ENCODE measurements at places on chromosomes 5 and 9.

GRCh38 chr9:119322184-119322583, 47.1 kb downstream of the BRINP1 start:
- H3K27me3 ChIP-seq = no peaks in the 10 kb centered on the region
- H3K4me3 ChIP-seq = no peak overlapping the region
- H3K36me3 ChIP-seq = no peaks in the 10 kb centered on the region
- no peak for DNase-seq
- no peak overlapping the region for H3K27ac ChIP-seq

- H3K27ac ChIP-seq = no peak overlapping the region
- H3K4me1 ChIP-seq = no peaks in the 10 kb centered on the region
- peaks cover 20% of the 10 kb centered on the region for H3K36me3 ChIP-seq
- no peak overlapping the region for H3K4me3 ChIP-seq
- no peak for DNase-seq
- H3K27me3 ChIP-seq = no peaks in the 10 kb centered on the region
Observed at GRCh38 chr5:78561261-78561660, 87.3 kb downstream of the LHFPL2 start.

DNA sequence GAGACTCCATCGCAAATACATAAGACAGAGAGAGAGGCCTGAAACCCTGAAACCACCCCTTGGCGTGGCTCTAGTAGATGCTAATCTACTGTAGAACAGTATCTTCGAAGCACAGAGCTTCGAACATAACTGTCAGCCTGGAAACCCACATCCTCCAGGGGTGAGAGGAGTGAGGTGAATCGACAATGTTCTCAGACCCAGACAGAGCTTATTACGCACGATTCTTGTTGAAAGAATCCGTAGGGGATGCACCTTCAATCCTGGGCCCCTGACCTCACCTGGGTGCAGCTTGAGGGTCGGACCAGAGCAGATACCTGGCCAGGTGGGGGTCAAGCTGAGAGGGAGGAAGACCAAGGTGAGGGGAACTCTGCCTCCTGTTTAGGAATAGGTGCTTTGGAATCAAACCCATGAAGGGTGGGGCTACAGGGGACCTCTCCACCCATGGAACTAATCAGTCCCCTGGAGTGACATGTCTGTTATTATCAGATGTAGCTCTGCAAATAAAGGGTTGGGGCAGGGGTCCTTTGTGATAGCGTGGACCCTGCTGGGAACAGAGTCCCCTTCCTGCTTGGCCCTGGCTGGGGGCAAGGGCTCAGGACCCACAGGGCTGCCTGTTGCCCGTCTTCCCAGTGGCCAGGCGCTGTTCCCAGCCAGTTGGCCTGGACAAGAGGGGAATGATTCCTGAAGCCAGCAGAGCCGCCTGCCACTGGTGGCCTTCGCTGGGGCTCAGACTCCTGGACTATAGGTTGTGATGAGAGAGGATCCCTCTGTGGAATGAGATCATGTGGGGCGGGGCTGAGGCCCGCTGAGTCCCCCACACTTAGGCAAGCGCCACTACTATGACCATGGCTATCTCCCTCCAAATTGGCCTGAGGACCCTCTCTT, 41.2 kb downstream of the DBH start:
- H3K27ac ChIP-seq = peak overlapping the region; percentile 74
- DNase-seq = peak; percentile 65

DNA sequence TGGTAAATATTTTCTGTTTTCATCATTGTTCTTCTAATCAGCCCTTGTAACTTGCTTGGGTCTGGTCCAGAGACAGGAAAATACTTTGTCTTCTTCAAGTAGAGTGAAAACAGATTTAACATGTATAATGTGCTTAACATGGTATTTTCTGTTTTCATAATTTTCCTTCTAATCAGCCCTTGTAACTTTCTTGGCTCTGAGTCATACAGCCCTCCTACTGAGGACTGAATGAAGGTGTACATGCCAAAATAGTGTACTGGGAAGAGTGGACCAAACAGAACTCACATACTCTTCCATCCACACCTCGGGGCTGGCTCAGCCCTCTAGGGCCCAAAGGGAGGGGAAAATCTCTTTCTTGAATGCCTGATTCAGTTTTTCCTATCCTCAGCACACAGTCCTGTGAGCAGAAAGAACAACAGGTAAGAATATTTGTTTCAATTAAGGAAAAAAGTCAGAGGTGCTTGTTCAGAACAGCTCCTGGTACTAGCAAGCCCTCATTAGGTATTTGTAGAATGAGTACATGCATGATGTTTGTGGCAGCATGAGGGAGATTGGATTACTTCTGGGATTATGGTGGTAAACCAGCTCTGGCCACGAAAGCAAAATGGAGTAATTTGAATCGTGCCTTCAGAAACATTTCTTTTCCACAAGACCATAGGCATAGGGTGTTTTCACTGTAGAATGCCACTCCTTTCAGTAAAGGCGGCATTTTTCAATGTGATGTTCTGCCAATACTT, 24.2 kb upstream of the MACIR start:
- no peak for DNase-seq
- no peak overlapping the region for H3K4me3 ChIP-seq
- no peaks in the 10 kb centered on the region for H3K27me3 ChIP-seq
- H3K27ac ChIP-seq = no peak overlapping the region
- H3K4me1 ChIP-seq = peaks cover 11% of the 10 kb centered on the region

DNA sequence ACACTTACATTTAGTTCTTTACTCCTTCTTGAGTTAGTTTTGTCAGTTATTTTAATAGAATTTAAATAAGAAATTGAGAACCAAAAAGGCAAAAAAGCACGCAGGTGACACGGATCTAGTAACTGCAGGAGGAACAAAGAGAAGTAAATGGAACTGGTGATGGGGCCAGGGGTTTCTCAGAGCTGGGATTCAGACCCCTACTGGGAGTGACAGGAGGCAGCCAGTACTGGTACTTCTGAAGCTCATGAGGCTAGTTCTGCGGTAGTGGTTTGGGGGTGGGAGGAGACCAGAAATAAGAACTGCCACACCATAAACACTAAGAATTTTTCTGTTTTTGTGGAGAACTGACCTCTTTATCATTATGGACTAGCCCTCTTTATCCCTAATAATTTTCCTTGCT, 48.2 kb downstream of the OXCT1 start:
- no peak overlapping the region for H3K27ac ChIP-seq
- no peaks in the 10 kb centered on the region for H3K27me3 ChIP-seq
- DNase-seq = no peak
- peaks cover 2% of the 10 kb centered on the region for H3K36me3 ChIP-seq

DNA sequence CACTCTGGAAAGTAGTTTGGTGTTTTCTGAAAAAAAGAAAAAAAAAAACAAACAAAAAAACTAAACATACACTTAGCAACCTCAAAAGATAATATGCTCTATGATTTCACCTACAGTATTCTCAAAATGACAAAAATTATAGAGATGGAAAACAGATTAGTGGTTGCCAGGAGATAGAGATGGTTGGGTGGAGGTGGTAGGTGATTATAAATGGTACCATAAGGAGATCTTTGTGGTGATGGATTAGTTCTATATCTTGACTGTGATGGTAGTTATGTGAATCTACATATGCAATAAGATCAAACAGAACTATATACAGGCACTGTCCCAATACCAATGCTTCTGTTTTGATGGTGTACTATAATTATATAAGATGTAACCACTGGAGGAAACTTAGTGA, 32.0 kb downstream of the PTBP3 start:
- peaks cover 3% of the 10 kb centered on the region for H3K36me3 ChIP-seq
- no peak for DNase-seq
- no peak overlapping the region for H3K4me3 ChIP-seq
- H3K27ac ChIP-seq = no peak overlapping the region
- H3K27me3 ChIP-seq = no peaks in the 10 kb centered on the region
- no peaks in the 10 kb centered on the region for H3K4me1 ChIP-seq

DNA sequence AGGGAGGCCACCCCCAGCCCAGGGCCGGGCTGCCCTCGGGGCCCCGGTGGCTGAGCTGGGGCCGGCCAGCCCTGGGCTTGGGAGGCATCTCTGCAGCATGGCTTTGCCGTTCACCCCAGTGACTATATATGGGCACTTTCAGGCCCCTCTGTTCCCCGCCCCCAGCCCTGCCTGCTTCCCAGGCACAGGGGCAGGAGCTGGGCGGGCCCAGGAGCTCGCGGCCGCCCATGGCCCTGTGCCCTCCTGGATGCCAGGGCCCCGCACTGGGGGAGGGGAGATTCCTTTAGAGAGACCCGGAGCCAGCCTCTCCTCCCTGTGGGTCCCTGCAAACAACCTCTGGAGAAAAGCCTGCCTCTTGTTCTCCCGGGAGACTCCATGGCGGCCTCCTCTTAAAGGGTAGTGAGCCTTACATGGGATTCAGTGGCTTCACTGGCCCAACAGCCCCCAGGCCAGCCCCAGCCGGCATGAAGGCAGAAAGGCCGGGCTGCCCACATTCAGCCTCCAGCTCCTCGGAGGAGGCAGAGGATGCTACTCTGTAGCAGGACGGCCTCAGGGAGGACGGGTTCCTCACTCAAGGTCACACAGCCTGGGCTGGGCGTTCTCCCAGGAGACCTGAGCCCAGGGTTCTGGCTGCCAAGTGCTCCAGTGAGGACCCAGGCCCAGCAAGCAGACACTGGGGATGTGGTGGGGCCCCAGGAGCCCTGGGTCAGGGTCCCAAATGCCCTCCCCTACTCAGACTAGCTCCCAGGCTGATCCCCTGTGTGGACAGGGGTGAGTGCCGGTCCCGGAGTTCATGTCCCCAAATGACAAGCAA, 4.1 kb downstream of the NACC2 start:
- no peak for DNase-seq
- H3K36me3 ChIP-seq = no peaks in the 10 kb centered on the region
- H3K4me1 ChIP-seq = no peaks in the 10 kb centered on the region
- no peak overlapping the region for H3K4me3 ChIP-seq
- no peak overlapping the region for H3K27ac ChIP-seq
- no peaks in the 10 kb centered on the region for H3K27me3 ChIP-seq

GRCh38 chr9:122263699-122264349, 816 bp downstream of the RBM18 start:
- no peaks in the 10 kb centered on the region for H3K27me3 ChIP-seq
- H3K36me3 ChIP-seq = peaks cover 16% of the 10 kb centered on the region
- no peak for DNase-seq
- H3K4me3 ChIP-seq = peak overlapping the region; percentile 71
- peaks cover 3% of the 10 kb centered on the region for H3K4me1 ChIP-seq

DNA sequence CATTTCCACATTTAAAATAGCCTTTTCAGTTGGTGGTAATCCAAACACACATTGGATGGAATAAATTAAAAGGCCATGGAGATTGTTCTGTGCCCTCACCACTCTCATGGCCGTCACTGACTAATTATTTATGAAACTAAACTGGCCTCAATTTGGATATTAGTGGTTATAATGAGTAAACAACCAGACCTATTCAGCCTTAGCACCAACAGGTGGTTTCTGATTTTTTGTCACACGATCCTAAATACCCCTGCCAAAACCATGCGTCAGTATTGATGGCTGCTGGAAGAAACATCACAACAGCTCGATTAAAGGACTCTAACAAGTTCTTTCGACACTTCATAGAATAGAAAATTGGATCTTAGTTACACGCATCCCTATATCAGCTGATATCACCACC, 276.0 kb upstream of the DAP start:
- no peaks in the 10 kb centered on the region for H3K36me3 ChIP-seq
- no peaks in the 10 kb centered on the region for H3K4me1 ChIP-seq
- no peak for DNase-seq

GRCh38 chr9:34106110-34106509, 20.4 kb downstream of the DCAF12 start:
- H3K36me3 ChIP-seq = peaks cover 17% of the 10 kb centered on the region
- H3K4me3 ChIP-seq = no peak overlapping the region
- H3K27ac ChIP-seq = no peak overlapping the region

GRCh38 chr9:34985311-34985899, 4.1 kb upstream of the DNAJB5 start:
- no peak overlapping the region for H3K27ac ChIP-seq
- H3K27me3 ChIP-seq = no peaks in the 10 kb centered on the region
- H3K4me3 ChIP-seq = no peak overlapping the region
- H3K36me3 ChIP-seq = no peaks in the 10 kb centered on the region
- peak; percentile 76 for DNase-seq

GRCh38 chr5:104412649-104413240, 850.2 kb upstream of the NUDT12 start:
- no peak for DNase-seq
- H3K4me3 ChIP-seq = no peak overlapping the region
- no peak overlapping the region for H3K27ac ChIP-seq
- no peaks in the 10 kb centered on the region for H3K36me3 ChIP-seq
- H3K27me3 ChIP-seq = no peaks in the 10 kb centered on the region

DNA sequence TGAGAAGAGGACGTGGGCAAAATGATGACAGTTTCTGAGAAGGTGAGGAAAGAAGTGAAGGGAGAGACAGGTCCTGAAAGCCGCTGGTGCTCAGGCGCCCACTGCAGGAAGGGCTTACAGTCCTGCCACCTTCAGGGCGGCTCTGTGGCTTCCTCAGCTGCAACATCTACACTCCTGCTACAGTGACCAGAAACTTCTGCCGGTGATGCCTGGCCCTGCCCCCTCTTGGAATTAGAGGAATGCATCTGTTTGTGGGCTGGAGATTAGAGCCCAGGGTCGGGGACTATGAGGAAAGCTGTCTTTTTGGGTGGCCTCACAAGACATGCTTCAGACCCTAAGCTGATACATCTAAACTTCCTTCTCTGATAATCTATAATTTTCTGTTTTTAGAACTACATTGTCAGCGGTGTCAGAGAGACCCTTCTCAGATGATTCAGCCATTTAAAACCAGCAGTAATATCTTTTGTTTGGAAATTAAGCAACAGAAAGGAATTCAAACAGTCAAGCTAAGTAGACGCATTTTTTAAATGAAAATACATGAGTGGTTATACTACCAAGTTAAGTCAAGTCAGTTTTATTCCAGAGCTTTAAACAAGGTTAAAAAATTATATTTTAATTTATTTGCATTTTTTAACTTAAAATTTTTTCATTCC, 30.4 kb downstream of the PRDM6 start:
- peak; percentile 8 for DNase-seq
- no peaks in the 10 kb centered on the region for H3K4me1 ChIP-seq
- no peaks in the 10 kb centered on the region for H3K36me3 ChIP-seq
- H3K27ac ChIP-seq = no peak overlapping the region
- no peak overlapping the region for H3K4me3 ChIP-seq
- peaks cover 3% of the 10 kb centered on the region for H3K27me3 ChIP-seq

DNA sequence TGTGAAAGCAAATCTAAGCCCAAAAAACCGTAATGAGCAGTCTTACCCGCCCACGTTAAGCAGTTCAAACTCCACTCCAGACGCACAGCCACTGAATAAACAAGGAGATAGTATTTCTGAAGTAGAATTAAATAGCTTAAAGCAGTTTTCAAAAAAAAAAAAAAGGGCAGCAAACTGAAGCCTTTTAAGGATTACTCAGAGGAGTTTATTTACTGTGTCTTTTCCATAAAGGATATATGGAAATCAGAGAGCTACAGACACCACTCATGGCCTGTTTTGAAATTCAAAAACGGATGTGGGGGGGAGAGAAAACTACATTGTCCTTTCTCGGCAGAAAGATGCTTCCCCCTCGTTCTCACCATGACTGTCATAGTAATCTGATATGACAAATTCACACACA, 83.7 kb upstream of the IRX1 start:
- no peak for DNase-seq
- H3K27me3 ChIP-seq = no peaks in the 10 kb centered on the region
- H3K4me1 ChIP-seq = no peaks in the 10 kb centered on the region
- H3K36me3 ChIP-seq = no peaks in the 10 kb centered on the region

- H3K4me3 ChIP-seq = no peak overlapping the region
- no peaks in the 10 kb centered on the region for H3K27me3 ChIP-seq
- no peaks in the 10 kb centered on the region for H3K4me1 ChIP-seq
Observed at GRCh38 chr5:127326976-127327755, 36.6 kb downstream of the MEGF10 start.
